NCI-H748 treated with DMSO at 0.1 percent for 48 hours (cell line): ENCODE measurements at places on chromosomes 3 and 15.

- DNase-seq = no peak
Measured at GRCh38 chr3:124336067-124336656, 344.2 kb upstream of the ROPN1 start.

DNA sequence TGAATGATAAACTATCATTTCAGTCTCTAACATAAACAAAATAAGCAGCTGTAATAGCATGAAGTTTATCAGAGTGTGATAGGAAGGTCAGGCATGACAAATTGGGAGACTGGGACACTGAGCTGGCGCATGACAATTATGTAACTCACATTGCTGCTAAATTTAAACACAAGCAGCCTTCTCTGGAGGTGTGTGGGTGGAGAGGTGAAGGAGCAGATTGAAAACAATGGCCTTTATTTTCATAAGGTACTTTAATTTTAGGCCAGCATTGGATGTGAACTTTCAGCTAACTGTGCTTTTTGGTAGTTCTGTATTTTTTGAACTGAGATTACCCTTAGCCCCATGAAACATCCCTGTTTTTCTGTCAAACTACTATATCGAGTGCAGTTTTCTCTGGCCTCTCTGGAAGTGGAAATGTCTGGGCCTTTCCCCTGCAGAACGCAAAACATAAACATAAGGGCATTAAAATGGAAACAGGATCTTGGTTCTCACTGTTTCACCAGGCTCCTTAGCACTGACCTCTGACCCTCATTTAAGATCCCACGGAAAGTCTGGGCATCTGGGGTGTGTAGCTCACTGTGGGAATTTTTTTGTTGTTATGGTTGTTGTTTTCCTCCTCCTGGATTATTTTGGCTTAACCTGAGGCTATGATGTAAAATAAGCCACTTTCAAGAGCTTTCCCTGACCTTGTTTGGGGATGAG lies 160.1 kb upstream of the DPH6 start:
- no peak for DNase-seq

DNA sequence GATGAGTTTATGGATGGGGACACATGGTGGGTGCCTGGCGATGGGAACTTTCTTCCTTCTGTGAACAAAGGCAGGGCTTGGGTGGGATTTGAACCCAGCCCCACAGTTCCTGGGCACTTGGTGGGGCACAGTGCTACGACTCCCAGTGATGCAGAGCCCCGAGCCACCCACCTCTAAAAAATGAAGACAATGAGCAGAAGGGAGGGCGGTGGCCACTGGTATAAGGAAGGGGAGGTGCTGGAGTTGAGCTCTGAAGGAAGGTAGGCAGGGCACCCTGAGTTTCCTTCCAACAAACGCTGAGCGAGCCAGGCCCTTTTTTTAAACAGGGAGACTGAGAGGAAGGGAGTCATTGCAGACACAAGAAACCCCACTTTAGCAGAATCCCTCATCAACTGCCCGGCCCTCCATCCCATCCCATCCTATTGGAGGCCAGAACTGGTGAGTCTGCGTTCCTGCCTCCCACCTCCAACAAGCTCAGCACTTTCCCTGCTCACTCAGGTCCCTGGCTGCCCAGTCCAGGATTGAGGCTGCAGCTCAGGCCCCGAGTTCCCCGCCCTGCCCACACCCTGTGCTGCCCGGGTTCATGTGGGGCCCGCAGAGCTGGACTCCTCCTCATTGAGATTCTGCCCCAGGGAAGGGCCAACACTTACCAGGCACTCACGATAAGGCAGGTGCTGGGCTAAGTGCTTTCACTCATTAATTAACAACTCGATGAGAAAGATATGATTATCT lies 57.3 kb downstream of the LINGO1 start:
- no peak for DNase-seq

- DNase-seq = no peak
Measured at GRCh38 chr15:70092464-70093027, 5.2 kb downstream of the TLE3 start.

DNA sequence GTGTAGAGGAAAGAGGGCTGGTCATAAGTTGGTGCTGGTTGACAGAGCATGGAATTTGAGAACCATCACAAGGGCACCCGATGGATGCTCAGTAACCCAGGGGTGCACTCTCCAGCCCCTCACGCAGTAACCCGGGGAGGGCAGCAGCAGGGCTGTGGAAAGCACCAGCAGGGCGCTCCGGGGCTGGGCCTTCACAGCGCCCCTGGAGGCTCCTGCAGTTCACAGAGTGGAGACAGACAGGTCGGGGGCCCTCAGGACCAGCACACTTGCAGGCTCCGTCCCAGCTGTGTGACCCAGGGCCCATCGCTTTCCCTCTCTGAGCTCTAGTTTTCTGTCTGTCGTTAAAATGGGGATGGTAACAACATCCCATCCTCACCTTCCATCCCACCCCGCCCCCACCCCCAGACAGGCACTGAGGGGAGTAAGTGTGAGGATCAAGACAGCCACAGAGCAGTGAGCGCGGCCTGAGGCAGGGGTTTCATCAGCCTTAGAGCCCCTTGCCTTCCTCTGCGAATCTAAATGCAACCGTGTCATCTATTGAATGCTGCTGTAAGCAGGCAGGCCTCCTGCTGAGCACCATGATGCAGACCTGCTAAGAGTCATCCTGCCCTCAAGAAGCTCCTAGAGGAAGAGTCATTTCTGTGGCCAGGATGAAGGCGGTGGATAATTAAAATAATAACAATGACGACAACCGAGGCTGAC lies 90.2 kb upstream of the LINGO1 start:
- DNase-seq = no peak

- DNase-seq = no peak
Measured at GRCh38 chr3:136404056-136404455, 153.9 kb downstream of the PCCB start.
